Fibroblast of gingiva (primary cell): ENCODE measurements at places on chromosomes 11 and 22.

DNA sequence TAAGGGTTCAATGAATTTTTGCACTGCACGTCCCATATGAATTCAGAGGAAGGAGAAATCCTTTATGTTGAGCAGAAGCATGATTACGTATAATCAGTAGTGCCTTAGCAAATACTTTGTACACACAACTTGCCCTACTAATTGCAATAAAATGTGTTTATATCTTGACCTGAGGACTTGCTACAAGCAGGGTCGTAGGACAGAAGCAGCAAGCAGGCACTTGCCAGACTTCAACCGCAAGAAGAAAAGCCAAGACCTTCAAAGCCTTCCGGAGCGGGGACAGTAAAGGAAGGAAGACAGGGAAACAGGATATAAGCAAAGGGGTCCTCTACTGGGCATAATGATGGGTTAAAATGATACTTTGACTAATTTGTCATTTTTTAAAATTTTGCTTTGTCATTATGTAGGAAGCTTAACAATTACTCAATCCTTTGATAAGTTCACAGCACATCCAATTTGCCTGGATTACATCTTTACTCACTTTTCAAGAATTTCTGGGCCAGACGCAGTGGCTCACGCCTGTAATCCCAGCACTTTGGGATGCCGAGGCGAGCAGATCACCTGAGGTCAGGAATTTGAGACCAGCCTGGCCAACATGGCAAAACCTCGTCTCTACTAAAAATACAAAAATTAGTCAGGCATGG, 23.2 kb upstream of the UBASH3B start:
- DNase-seq: no peak

DNA sequence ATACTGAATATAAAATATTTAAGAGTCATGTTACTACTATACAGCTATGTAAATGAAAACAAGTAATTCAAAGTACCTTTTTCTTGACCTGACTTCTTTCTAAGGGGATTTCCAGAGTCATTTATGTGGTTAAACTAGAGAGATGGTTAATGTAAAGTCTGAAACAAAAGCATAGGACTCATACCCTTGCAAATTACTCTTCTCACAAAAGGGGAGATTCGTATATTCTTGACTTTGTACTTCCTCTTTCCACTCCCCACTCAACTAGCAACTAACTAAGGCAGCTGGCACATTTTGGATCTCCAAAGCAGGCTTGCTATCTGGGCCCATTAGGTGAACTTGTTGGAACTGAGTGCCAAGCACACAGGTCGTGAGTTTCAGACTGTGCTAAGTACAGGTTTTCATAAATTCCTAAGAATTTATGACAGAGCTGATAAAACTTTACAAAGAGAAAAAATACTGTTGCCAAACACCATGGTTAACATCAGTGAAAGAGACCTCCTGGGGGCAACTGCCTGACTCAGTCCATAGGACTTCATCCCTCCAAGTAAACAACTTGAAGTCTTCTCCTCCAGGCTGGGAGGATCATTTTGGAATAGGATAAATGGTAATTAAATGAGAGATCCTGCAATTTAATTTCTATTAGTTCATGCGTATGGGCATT, 77.0 kb upstream of the DDI1 start:
- peak; percentile 30 for DNase-seq

DNA sequence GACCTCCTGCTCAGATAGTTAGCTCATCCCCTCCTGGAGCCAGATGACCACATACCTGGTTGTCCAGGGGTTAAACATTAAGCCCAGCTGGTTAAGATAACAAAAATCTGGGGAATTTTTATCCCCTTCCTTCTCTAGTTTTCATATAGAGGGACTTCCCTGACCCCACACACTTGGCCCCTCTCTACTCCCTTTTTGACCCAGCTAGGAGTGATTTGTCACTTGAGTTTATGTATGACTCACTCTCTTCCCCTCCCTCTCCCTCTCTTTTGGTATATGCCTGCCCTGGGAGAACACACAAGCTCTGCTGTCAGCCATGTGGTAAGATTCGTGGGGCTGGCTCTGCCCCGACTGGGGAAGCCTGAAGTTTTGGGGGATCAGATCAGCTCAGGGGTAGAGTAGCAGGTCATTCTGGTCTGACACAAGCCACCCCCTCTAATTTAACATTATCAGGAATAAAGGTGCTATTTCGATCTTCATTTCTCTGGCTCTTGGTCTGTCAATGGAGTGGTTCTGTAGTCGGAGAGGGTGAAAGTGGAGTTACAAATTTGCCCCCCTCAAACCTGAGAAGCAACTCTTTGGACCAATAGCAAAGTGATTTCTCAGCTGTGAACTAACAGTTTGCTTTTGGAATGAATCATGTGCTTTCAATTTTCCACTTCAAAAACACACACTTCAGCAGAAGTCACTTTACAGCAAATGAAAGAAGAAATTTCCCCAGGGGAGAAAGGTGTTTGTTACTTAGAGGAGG, 415.3 kb upstream of the CADM1 start:
- no peak for DNase-seq

GRCh38 chr11:23425381-23425780, 565.1 kb upstream of the CCDC179 start:
- peak; percentile 25 for DNase-seq

- peak; percentile 37 for DNase-seq
These were observed 21.7 kb upstream of the PLAAT3 start for GRCh38 chr11:63635762-63636465.

DNA sequence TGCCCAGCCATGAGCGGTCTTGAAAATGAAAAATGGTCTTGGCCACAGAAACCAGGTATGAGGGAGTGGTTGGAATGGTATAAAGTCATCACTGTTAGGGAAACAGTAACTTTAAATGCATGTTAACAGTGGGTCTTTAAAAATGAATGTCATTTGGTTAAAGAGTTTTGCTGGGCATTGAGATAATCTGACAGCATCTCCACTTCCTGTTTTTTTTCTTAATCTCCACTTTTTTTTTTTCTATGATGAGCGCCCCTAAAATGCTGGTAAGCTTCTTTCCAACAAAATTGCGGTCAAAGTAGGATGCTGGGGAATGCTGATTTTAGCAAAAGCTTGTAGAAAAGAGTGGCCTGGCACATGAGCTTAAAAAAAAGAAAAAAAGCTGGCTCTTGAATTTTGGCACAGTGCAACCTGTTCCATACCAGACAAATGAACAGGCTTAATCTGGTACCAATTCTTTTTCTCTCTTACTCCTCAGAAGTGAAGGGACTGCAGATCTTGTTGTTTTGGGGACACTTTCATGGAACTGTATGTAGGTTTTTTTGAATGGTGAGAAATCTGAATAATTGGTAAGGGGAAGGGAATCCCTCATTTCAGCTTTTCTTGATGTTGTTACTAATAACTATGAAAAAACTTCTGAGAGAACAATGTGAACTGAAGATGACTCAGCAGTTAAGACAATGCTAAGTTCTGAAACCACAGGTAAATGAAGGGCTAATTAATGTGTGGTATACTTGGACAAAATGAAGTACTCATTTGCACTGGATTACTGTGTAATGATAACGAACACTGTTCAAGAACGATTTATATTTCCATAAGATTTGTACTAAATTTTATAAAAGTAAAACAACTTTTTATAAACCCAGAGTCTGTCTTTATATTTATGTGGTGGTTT, 3.1 kb upstream of the ARHGEF12 start:
- peak; percentile 73 for DNase-seq

DNA sequence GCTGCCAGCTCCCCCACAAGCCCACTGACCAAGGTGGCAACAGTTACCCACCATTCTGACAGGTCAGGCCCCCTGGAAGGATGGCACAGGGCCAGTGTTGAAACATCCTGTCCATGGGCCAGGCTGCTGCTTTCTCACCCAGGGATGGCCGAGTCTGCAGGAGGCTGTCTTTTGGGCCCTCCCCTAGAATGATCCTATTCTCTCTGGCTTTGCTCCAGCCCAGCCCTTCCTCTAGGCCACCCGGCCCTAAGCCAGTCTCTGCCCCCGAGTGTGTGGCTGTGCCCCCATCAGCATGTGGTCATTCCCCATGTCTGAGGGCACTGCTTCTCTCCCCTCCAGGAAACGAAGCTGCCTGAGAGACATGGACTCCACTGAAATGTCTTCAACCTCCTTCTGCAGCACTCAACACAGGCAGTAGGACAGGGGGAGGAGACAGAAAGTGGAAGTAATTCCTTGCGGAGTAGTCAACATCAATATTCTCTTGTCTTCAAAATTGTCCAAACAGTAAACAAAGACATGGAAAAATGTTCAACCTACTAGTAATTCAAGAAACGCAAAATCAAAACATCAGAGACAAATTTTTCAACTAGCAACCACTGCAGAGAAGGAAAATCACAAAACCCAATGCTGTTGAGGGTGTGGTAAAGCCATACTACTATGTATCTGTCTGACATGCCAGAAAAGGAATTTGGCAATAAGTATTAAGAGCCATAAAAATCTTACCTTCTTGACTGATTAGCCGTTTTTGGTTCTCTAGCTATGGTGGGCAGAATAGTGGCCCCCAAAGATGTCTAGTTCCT, 5.1 kb upstream of the SCARF2 start:
- no peak for DNase-seq

- no peak for DNase-seq
These were observed 11.5 kb upstream of the GRK2 start for GRCh38 chr11:67254798-67255197.

GRCh38 chr11:86483940-86484794, 109.5 kb downstream of the CCDC81 start:
- peak; percentile 93 for DNase-seq

DNA sequence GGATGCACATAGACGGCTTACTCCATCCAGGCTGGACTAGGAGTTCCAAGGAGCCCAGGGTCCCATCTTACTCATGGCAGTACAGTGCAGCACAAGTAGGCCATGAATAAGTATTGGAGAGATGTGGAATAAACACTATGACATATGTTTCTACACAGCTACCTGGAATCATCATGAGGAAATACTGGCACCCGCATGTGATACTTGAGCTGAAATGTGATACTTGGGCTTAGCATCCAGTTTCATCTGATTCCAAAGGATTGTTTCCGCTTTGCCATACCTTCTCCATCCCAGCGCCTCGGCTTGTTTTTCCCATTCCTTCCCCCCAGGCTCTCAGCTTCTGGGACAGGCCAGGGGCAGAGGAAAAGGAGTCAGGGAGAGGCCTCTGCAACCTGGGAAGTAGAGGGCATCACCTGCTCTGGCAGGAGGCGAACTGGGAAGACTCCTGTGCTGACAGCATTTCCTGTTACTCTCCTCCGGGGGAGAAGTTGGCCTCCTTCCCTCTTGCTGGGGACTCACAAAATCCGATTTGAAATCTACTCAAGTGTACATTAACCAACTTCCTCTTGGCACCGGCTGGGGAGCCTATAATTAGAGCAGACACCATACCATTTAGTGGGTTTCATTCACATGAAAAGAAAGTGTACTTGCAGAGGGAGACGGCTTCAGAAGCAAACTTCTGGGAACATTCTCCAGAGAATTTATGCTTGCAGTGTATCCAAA, 187.8 kb downstream of the MIAT start:
- no peak for DNase-seq
